ENCODE measurements at places on chromosomes 2 and 18.

GRCh38 chr2:212421556-212422334, 116.9 kb downstream of the ERBB4 start:
- DNase-seq = no peak

- no peak for DNase-seq
Measured at GRCh38 chr18:59540346-59540745, 156.9 kb downstream of the CCBE1 start.

DNA sequence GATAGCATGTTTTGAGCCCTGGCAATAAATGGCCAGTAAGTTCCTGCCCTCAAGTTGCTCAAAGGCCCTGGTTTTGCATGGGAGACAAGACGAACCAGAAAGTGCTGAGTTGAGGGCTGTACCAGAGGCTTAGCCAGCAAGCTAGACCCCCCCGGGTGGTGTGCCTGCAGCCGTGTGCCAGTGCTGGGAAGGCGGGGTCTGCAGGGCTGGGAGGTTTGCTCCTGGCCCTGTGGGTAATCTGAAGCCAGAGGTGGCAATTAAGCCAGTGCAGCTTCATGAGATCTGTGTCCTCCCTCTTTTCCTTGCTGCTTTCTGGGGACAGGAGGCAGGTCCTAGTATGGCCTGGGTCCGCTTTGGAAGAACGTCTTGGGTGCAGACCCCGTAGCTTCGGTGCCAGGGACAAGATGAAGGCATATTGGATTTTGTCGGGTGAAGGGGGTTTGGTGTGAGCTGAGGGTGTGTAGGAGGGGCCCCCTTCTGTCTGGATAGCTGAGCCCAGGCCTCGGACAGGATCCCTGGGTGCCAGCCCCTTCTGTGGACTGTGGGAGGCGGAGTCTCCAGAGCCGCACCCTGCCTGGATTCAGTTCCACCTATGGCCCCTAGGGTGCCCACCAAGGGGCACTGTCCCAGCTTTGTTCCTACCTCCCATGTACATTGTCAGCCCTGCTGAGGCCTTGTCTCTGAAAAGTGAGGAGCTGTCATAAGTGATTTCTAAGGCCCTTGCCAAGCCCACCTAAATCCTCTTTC, 15.6 kb downstream of the ATOH8 start:
- peak; percentile 79 for DNase-seq

DNA sequence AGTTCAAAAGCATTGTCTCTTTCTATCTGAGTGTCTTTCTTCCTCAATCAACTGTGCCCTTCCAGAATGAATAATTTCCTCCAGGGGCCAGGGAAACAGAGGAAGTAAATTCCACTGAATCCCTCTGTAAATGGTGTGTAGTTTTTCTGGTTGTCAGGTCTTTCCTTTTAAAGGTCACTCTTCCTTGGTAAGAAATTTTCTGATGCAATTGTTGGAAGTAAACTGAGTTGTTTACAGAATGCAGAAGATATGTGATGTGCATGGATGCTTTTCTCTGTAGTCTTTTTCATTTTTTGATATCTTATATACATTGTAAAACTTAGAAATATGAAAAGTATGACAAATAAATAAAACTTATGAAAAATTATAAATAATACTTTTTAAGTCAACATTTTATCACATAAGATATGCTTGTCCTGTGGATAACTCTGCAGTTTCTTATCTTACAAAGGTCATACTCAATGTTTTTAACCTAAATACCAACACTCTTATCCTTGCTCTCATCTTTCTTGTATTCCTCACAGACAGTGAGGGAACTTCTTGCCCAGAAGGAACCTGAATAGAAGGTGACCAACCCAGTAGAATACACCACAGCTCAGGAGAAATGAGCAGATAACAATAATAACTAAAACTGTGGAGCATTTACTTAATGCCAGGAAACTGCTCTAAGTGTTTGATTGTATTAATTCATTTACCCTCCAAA, 234.5 kb downstream of the METTL4 start:
- no peak for DNase-seq

GRCh38 chr18:6022074-6022444, 126.7 kb upstream of the TMEM200C start:
- DNase-seq = no peak

DNA sequence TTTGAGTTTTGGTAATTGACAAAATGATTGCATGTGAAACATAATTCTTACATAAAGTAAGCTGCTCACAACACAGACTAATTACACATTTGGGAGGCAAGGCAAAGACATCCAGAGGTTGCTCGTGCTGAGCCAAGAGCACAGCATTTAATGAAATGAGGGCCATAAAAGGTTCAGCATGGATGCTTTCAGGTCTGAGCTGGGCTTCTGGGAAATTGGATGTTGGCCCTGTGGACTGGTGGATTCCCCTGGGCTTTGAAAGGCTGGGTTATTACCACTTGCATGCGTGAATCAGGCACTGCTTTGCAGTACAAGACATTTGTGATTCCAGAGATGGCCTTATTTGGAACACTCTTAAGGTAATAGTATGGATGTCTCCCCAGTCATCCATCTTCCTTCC, 533.5 kb upstream of the NRP2 start:
- peak; percentile 44 for DNase-seq

- DNase-seq = no peak
Measured at GRCh38 chr18:57427429-57428201, 7.6 kb upstream of the ONECUT2 start.

DNA sequence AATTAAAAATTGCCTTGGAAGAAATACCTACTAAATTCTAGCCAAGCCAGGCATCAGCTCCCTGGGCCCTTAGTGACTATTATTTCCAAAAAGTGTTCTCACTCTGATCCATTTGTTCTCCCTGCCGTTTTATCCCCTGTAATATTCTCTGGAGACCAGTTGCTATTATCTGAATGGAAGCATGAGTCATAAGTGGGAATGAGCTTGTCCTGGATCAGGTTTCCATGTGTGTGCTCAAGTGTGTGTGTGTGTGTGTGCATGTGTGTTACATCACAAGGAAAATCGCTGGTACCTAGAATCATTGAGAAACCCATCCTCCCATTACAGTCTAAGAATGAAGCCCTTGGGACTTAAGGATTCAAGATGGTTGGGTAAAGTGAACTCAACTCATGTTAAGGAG, 130.3 kb upstream of the CXCR4 start:
- DNase-seq = no peak

GRCh38 chr2:199443589-199444130, 14.1 kb downstream of the SATB2 start:
- no peak for DNase-seq

DNA sequence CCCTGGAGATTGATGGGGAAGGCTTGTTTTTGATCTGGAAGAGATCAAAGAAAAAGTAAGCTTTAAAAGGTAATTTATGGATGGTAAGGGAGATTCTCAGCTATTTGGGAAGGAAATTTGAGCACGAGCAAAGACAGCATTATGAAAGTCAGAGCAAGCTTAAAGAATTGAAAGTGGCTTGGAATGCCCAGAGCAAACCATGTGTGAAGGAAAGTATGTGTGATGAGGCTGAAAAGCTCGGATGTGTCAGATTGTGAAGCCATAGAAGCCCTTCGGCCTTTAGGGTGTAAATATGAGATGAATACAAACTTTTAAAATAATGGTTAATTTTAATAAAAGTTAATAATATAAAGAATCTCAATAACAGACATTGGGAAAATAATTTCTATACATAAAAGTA, 377.4 kb upstream of the DSEL start:
- no peak for DNase-seq

DNA sequence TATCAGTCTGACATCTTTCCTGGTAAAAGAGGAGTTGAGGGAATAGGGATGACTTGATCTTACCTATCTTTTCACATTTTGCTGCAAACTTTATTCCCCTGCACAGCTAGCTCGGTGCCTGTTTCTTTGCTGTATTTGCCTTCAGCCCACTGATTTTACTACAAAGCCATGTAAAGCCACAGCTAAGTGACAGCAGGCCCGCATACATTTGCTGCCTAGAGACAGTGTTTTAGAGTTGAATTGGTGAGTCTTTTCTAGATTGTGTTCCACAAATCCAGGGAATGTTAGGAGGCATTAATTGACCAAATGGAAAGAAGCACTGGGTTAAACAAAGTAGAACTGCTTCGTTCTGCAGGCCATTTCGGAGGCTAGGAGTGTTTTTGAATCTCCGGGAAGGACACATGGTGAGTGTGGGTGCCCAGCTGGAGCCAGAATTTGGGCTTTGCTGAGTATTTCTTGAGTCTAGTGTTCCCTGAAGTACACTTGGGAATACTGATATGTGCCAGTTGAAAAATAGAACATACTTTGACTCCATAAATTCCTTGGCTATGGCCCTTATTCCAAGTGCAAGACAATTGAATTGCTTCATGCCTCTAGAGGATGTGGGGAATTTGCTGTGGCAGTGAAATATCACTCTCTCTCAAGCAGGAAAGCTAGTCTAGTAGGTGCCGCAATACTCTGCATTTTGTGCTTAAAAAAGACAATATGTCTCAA, 329.8 kb downstream of the PTPRM start:
- DNase-seq = no peak

- no peak for DNase-seq
Measured at GRCh38 chr2:174572556-174572955, 25.0 kb downstream of the WIPF1 start.

GRCh38 chr18:76414936-76415621, 80.0 kb downstream of the ZNF516 start:
- DNase-seq = no peak

- DNase-seq = no peak
Measured at GRCh38 chr2:64524604-64525316, 632 bp downstream of the AFTPH start.

DNA sequence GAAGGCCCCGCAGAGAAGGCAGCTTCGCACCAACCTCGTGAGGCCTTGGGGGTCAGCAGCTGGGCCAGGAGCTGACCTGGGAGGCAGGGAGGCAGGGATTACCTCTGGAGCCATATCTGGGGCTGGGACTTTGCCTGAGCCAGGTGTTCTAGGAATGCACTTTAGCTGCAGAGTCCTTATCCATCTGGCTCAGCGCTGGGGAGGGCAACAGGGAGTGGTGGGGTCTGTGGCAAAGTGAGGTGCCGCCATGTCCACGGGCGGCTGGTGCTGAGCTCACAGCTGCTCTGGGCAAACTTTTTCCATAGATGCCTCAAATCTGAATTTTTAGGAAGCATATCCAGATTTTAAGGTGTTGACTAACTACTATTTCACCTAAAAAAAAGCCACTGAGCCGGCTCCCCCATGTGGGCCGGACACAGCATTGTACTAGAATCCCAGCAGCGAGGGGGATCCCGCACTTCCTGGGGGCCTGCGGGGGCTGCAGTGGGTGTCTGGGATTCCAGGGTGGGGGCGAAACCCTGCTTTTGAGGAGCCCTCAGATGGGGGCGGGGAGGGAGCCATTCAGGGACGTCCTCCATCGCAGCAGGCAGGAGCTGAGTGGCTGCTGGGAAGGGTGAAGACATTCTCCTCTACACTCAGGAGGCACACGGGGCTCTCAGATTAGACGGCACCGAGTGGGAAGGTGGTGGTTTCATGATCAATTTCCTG, 34.6 kb downstream of the RTP5 start:
- no peak for DNase-seq

DNA sequence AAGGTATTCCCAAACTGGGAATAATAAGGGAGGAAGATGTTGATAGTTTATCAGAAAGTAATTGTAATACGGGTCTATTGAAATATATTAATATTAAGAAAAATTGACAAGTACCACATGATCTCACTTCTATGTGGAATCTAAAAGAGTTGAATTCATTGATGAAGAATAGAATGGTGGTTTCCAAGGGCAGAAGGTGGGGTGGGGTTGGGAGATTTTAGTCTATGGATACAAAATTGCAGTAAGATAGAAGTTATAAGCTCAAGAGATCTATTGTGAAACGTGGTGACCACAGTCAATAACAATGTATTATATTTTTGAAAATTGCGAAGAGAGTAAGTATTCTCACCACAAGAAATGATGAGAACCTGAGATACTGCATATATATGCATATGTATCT, 38.9 kb downstream of the COL3A1 start:
- no peak for DNase-seq

GRCh38 chr2:52918551-52918950, 849.1 kb upstream of the CHAC2 start:
- no peak for DNase-seq

GRCh38 chr2:126244937-126245336, 411.0 kb upstream of the GYPC start:
- no peak for DNase-seq

DNA sequence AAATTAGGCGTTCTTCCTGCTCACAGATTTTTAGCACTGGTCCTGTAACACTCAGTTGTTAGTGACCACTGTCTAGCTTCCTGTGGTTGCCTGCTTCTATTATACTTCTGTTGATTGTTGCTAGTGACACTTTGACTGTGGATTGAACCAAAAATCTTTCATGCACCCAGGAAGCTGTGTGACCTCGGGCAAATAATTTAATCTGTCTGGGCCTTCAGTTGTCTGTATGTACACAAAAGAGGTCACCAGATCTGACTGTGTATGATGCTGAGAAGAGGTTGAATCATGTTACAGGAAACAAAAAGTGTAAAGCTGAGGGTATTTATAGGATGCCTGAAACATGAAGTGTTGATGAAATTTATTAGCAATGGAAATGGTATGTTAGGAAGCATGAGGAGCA, 12.7 kb downstream of the ICOS start:
- DNase-seq = no peak

DNA sequence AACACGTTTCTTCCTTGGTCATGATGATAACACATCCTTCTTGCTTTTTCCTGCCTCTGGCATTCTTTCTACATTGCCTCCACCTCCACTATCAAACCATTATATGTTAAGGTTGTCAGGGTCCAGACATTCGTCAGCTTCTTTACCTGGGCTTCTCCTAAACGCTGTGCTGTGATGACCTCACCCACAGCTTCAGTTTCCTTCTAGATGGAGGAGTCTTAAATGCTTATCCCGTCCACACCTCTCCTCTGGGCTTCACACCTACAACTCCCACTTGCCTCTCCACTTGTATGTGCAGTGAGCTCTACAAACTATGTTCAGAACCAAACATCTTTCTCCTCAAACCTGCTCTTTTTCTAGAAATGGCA, 666 bp upstream of the STAT1 start:
- no peak for DNase-seq

DNA sequence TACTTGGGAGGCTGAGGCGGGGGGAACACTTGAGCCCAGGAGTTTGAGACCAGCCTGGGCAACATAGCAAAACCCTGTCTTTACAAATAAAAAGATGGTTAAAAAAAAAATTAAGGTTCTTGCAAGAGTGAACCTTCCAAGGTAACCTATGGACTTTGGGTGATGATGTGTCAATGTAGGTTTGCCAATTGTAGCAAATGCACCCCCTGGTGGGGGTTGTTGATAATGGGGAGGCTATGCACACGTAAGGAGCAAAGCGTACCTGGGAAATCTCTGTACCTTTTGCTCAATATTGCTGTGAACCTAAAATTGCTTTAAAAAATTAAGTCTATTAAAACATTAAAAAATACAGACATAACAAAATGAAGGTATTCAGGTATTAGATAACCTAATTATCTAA, 70.4 kb downstream of the CWC22 start:
- DNase-seq = peak; percentile 12

- peak; percentile 76 for DNase-seq
Measured at GRCh38 chr2:163736433-163737189, 803 bp upstream of the FIGN start.

DNA sequence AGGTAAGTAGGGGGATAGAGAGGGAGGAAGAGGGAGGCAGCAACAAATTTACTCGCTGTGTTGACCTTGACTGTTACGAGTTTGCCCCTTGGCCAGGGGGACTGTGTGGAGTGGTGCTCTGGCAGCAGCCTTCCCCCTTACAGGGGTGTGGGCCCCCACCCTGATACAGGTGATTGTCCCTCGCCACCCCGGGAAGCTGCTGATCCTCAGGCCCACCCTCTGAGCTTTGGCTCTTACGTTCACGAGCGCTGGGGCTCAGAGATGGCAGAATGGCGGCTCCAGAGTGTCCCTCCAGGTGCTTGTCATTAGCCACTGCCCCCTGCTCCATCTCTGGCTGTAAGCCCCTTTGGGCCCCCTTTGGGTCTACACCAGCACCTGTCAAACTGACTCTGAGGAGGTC, 88.6 kb downstream of the GLI2 start:
- no peak for DNase-seq

All from COR-L47 (cell line).